ENCODE measurements at places on chromosomes 1 and 21.

- no peak for DNase-seq
Measured at GRCh38 chr1:151135433-151136385, 10.7 kb downstream of the SEMA6C start.

DNA sequence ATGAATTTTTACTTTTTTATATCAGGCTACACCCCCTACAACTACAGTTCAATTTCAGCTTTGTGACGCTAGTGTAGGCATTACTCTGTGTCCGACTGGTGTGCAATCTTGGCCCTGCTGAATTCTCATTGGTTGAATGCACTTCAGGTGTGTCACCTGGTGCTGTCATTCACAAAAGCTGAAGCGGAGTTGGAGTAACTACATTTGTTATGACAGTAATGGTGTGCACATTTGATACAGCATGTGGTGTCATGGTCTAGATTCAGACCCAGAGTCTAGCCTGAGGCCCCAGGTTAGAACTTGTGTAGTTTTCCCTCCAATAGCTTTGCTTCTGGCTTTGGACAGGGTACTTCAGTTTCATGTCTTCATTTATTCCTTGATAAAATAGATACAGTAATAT, 88.7 kb downstream of the C1orf94 start:
- no peak for DNase-seq

- no peak for DNase-seq
Measured at GRCh38 chr1:211751438-211751837, 76.0 kb upstream of the NEK2 start.

DNA sequence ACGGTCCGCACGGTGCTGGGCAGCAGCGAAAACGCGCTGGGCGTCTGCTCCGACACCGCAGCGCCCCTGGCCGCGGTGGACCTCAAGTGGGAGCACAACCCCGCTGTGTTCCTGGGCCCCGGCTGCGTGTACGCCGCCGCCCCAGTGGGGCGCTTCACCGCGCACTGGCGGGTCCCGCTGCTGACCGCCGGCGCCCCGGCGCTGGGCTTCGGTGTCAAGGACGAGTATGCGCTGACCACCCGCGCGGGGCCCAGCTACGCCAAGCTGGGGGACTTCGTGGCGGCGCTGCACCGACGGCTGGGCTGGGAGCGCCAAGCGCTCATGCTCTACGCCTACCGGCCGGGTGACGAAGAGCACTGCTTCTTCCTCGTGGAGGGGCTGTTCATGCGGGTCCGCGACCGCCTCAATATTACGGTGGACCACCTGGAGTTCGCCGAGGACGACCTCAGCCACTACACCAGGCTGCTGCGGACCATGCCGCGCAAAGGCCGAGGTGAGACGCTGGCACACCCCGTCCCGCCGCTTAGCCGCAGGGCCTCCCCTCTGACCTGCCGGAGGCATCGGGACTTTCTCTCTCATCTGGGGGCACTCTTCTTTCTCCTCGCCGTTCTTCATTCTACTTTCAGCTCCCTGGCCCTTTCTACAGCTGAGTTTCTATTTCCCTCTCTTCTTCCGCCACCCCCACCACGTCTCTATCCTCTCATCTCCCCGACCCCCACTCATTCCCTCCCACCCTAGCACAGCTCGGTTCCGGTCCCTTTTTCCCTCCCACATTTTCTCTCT, 1.0 kb downstream of the NPR1 start:
- no peak for DNase-seq

DNA sequence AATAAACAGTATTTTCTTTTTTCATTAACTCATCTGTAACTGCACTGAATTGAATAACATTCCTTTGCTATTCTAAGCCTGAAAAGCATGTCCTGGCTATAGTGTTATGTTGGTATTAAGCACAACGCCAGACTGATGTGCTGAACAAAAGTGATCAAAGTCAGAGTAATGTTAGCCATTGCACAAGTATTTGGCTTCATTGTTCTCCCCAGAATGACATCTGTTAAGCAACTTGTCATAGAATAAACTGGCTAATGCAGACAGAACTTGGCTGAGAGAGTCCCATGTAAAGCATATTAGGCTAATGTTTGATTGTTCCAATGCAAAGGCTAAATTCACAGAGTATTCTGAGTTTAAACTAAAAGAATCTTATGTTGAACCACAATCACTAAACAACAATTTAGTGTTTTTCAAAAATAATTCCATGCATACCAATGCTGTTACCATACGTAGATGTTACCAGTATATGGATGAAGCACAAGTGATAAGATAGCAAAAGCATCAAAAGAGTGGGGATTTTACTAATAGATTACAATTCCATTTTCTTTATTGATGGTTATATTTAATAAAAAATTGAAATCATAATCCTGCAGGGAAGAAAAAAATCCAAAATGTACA, 235.3 kb upstream of the DMRTA2 start:
- DNase-seq: no peak

GRCh38 chr1:229105109-229105508, 165.8 kb upstream of the RAB4A start:
- DNase-seq: no peak

- DNase-seq: no peak
Measured at GRCh38 chr21:40373761-40374160, 473.2 kb downstream of the DSCAM start.

GRCh38 chr1:57590978-57591377, 167.1 kb upstream of the DAB1 start:
- no peak for DNase-seq

- no peak for DNase-seq
Measured at GRCh38 chr21:44345495-44345894, 6.3 kb upstream of the CFAP410 start.

DNA sequence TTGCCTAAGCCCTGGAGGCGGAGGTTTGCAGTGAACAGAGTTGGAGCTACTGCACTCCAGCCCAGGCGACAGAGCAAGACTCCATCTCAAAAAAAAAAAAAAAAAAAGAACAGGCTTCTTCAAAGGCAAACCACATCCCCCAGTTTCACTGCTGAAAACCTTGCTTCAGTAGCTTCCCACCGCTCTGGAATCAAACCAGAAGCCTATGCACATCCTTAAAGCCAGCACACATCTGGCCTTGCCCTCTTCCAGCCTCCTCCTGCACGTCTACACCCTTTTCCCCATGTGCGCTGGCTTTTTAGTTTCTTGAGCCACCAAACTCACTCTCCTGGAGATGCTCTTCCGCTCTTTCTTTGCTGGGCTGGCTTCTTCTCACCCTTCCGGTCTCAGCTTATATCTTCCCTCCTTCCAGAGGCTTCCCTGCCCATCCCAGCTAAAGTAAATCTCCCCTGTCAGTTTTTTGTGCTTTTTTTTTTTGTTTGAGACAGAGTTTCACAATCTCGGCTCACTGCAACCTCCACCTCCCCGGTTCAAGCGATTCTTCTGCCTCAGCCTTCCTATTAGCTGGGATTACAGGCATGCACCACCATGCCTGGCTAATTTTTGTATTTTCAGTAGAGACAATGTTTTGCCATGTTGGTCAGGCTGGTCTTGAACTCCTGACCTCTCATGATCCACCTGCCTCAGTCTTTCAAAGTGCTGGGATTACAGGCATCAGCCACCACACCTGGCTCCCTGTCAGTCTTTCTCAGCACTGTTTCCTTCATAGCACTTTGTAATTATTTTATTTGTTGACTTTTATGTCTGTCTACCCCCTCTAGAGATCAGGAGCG, 42.0 kb upstream of the ID3 start:
- no peak for DNase-seq

- no peak for DNase-seq
Measured at GRCh38 chr1:74145086-74145485, 52.9 kb downstream of the LRRIQ3 start.

GRCh38 chr1:75130865-75131564, 3.2 kb upstream of the LHX8 start:
- DNase-seq: no peak

DNA sequence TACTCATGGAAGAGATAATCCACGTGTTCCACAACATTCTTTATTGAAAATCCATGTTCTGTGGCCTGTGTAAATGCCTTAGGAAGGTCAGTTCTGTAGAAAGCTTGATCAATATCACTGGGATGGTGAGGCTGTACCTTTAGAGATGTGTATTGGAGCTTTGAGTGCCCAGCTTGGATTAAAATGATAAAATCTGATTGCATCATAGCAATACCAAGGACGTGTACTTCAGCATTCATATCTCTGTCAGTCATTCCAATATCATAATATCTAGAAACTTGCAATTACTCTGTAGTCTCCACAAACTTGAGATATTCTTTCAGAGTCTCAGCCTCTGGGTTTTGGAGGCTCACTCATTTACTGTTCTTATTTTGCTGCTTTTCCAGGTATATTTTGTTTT, 31.6 kb downstream of the IFI44 start:
- no peak for DNase-seq

GRCh38 chr1:37720231-37721130, 28.2 kb downstream of the CDCA8 start:
- no peak for DNase-seq

DNA sequence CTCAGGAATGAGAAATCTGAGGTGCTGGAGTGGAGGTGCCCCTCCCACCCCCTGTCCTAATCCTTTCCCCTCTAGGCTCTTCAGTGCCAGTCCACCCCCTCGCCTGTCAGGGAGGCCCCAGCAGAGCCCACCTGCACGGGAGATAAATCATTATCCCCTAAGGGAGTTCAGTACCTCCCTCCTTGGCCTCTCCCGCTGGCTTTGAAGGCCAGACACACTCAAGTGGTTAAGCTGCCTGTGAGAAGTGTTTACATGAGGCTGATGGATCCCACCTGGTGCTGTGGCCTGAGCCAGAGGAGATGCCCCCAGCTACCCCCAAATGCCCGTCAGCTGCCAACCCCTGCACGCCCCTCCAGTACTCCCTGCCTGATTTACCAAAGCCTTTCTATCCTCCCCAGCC, 3.7 kb downstream of the RSPO1 start:
- no peak for DNase-seq

- DNase-seq: peak; percentile 2
Measured at GRCh38 chr1:78620666-78621065, 418 bp downstream of the IFI44L start.

DNA sequence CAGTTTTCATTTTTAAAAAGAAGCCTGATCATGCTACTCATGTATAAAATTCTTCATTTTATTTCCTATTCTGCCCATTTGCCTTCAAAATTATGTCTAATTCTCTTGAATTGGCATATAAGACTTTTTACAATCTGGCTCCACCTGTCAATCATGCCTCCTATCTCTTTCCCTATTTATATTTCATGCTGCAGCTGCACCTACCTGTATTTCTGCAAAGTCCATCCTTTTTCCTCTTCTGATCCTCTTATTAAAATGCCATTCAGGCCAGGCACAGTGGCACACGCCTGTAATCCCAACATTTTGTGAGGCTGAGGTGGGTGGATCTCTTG, 30.6 kb upstream of the UAP1 start:
- no peak for DNase-seq

GRCh38 chr1:41656825-41657500, 172.5 kb upstream of the EDN2 start:
- DNase-seq: no peak

- peak; percentile 87 for DNase-seq
Measured at GRCh38 chr1:940107-941014, 16.6 kb downstream of the SAMD11 start.

GRCh38 chr1:10074852-10075730, 42.3 kb downstream of the UBE4B start:
- DNase-seq: no peak

DNA sequence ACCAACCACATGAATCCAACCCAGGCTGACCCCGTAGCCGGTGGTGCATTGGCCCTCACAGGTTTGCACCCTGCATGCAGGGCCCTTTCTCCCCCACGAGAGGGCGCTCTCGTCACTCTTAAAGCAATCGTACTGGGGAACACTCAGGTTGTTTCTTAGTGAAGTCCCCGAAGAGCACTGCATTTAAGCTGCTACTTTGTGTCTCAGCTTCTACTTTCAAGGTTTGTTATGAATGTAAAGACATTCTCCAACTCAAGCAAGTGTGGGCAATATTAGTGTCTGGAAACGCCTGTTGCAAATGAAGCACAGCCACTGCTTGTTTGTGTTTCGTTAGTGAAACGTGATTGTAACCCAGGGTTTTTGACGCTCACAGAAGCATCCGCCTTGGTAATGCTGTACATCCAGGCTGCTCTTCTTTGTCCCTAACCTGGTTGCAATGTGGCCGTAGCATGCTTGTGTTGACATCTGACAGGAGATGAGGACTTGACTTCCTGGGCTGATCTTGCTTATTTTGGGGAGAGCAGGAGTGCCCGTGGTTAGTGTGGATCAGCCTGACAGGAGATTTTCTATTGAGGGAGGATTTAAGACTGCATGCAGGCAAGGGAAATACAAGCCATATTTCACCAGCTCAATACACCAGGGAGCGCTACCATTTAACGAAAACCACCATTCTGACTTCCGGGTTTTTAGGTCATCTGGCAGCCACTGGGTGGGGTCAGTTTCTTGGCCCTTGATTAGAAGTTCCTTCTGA, 79.8 kb downstream of the ST6GALNAC3 start:
- peak; percentile 62 for DNase-seq

GRCh38 chr1:107536266-107536665, 395.4 kb downstream of the NTNG1 start:
- DNase-seq: no peak

DNA sequence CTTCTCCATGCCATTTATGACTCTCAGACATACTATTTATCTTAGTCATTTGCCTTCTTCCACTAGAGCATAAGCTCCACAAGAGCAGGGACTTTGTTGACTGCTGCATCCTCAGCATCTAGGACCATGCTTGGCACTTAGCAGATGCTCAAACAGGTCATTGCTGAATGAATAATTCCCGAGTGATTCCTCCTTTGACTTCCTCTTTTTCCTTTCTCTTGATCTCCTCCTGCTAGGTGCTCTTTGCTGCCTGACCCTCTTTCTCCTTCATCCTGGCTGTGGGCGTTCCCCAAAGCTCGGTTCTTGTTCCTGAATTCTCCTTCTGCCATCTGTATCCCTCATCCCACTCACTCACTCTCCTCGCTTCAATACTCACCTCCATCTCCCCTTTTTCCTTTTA, 23.5 kb downstream of the SYT6 start:
- DNase-seq: no peak

DNA sequence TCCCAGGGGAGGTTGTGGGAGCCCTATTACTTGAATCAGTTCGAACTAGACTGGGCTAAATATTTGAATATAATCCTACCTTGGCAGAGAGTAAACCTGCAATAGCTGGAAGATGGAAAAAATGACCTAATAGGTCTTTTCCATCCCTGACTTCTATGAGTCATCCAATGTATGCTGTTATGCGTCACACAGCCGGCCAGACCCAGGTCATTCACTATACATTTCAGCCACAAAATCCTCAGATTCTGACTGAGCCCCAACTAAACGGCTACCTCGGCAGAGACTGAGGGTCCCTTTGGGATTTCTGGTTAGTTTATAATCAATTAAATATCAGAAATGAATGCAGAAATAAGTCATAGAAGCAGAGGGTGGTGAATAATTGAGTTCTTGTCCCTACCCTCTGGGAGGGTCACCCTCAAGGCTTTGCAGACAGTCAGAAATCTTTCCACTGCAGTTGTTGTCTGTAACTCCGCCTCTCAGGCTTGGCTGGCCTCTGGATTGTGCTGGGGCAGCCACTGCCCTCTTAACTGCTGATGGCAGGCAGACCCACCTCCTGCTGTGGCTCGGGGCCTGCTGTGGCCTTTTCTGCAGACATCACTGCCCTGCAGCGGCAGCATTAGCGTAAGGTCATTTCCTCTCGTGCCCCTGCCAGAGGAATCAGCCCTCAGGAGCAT, 240.5 kb downstream of the TGFB2 start:
- peak; percentile 76 for DNase-seq

Data from Caki2 (cell line).